ENCODE measurements at places on chromosomes 7 and 10. TPM values are rescaled to one million over a fixed set of nuclear protein-coding genes. Genes with fewer than 3 reads are reported as not detected.

The VIPR2 gene
- total RNA-seq = 0.05 TPM

The CXCL12 gene
- total RNA-seq = 32.4 TPM

The SEMA3C gene
- 0.89 TPM for total RNA-seq

The EFCAB10 gene
- total RNA-seq = not detected

The POLR2J2 gene
- 5.5 TPM for total RNA-seq

The GNB2 gene
- total RNA-seq = 57.9 TPM

The FAM185A gene
- 7.3 TPM for total RNA-seq

The AKR1C8 gene
- total RNA-seq = not detected

GRCh38 chr10:73439055-73439454, 5.7 kb upstream of the MSS51 start:
- H3K27me3 ChIP-seq = no peaks in the 10 kb centered on the region
- peaks cover 17% of the 10 kb centered on the region for H3K36me3 ChIP-seq
- no peak overlapping the region for H3K27ac ChIP-seq
- no peaks in the 10 kb centered on the region for H3K4me1 ChIP-seq

- H3K4me1 ChIP-seq = peaks cover 7% of the 10 kb centered on the region
- H3K27ac ChIP-seq = no peak overlapping the region
- H3K27me3 ChIP-seq = peaks cover 4% of the 10 kb centered on the region
- H3K4me3 ChIP-seq = no peak overlapping the region
- peak; percentile 41 for DNase-seq
Measured at GRCh38 chr10:93816123-93816747, 58.5 kb downstream of the LGI1 start.

- no peak overlapping the region for H3K27ac ChIP-seq
- no peaks in the 10 kb centered on the region for H3K4me1 ChIP-seq
- no peaks in the 10 kb centered on the region for H3K27me3 ChIP-seq
- DNase-seq = no peak
Measured at GRCh38 chr10:18456984-18457383, 194.4 kb downstream of the NSUN6 start.

DNA sequence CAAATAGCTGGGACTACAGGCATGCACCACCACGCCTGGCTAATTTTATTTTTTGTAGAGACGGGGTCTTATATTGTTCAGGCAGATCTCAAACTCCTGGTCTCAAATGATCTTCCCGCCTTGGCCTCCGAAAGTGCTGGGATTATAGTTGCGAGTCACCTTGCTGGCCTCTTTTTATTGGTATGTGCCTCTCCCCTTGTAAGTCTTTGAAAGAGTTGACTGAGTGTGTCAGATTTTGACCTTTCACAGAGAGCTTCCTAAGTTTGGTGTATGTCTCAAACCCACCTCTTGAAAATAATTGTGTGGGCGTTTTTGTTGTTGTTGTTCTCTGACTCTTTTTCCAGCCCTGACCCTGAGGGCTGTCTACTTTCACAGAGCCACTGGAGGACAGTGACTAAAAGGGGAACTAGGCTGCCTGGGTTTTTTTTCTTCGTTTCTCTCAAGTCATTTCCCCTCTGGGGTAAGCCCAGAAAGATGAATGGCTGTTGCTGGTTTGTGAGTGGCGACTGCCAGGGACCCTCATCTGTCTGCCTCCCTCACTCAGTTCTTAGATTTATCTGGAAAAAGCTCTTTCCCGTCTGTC, 262.8 kb downstream of the ZEB1 start:
- H3K27me3 ChIP-seq = no peaks in the 10 kb centered on the region
- H3K4me3 ChIP-seq = no peak overlapping the region
- H3K27ac ChIP-seq = peak overlapping the region; percentile 25
- H3K36me3 ChIP-seq = no peaks in the 10 kb centered on the region
- H3K4me1 ChIP-seq = no peaks in the 10 kb centered on the region

DNA sequence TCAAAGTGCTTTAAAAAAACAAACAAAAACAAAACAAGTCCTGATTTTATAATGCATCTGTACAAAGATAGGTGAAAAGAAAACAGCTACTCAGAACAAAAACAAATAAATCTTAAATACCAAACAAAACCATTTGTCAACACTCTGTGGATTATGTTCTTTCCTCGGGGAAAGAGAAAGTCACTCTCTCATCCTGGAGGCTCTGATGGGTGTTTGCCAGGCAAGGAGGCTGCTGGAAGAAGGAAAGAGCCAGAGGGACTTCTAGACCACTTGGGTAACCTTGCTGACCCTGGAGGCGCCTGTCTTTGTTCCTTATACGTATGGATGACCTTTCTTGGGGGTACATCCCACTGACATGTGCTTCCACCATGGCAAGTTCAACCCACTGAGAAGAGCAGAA, 92.8 kb downstream of the ZRANB1 start:
- H3K36me3 ChIP-seq = no peaks in the 10 kb centered on the region
- peaks cover 8% of the 10 kb centered on the region for H3K4me1 ChIP-seq
- H3K27ac ChIP-seq = no peak overlapping the region
- no peak overlapping the region for H3K4me3 ChIP-seq
- H3K27me3 ChIP-seq = no peaks in the 10 kb centered on the region

DNA sequence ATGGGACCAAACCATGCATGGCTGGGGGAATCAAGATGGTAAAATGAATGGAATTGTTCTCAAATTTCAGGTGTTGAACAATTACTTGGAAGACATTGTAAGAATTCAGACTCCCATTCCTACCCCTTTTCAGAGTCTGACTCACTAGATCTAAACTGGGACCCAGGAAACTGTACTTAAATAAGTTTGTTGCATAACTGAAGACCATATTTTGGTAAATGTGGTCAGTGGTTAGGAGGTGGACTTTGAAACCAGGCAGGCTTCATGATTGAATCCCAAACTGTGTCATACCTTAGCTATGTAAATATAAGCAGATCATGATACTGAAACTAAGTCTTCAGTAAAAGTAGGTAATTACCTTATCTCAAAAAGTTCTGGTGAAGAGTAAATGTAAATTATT, 41.7 kb downstream of the ZWINT start:
- no peak overlapping the region for H3K4me3 ChIP-seq
- no peaks in the 10 kb centered on the region for H3K4me1 ChIP-seq
- no peaks in the 10 kb centered on the region for H3K36me3 ChIP-seq
- no peak overlapping the region for H3K27ac ChIP-seq
- no peaks in the 10 kb centered on the region for H3K27me3 ChIP-seq
- DNase-seq = no peak

DNA sequence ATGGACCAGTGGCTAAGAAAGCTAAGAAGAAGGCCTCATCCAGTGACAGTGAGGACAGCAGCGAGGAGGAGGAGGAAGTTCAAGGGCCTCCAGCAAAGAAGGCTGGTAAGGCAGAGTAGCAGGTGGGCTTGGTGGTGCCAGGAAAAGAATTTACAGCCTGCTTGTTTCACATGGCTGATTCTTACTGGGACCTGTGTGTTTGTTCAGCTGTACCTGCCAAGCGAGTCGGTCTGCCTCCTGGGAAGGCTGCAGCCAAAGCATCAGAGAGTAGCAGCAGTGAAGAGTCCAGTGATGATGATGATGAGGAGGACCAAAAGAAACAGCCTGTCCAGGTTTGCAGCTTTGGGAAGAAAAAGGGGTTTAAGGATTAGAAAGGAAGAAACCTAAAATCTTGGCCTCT, 5.0 kb downstream of the NOLC1 start:
- no peak overlapping the region for H3K27ac ChIP-seq
- H3K27me3 ChIP-seq = no peaks in the 10 kb centered on the region

GRCh38 chr10:25661632-25662031, 272.4 kb upstream of the MYO3A start:
- no peaks in the 10 kb centered on the region for H3K36me3 ChIP-seq
- no peak for DNase-seq
- no peaks in the 10 kb centered on the region for H3K27me3 ChIP-seq
- H3K4me3 ChIP-seq = no peak overlapping the region
- no peaks in the 10 kb centered on the region for H3K4me1 ChIP-seq

GRCh38 chr10:132050191-132050590, 15.6 kb upstream of the JAKMIP3 start:
- no peak overlapping the region for H3K4me3 ChIP-seq
- no peaks in the 10 kb centered on the region for H3K4me1 ChIP-seq
- H3K27ac ChIP-seq = no peak overlapping the region

DNA sequence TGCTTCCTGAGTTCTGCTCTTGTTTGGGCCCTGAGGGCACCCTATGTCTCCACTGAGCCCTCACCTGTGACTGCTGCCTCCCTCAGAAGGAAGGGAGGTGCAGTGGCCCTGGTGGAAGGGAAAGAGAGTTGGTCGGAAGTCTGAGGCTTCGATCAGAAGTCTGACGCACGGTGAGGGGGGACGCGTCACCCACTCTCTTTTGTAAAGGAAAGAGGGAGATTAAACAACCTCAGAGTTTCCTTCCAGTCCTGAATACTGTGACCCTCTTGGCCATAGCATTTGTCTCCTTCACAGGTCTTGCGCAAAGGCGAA, 31.4 kb upstream of the TRIM8 start:
- H3K27ac ChIP-seq = peak overlapping the region; percentile 59
- H3K4me3 ChIP-seq = no peak overlapping the region
- no peak for DNase-seq
- H3K4me1 ChIP-seq = peaks cover 4% of the 10 kb centered on the region

DNA sequence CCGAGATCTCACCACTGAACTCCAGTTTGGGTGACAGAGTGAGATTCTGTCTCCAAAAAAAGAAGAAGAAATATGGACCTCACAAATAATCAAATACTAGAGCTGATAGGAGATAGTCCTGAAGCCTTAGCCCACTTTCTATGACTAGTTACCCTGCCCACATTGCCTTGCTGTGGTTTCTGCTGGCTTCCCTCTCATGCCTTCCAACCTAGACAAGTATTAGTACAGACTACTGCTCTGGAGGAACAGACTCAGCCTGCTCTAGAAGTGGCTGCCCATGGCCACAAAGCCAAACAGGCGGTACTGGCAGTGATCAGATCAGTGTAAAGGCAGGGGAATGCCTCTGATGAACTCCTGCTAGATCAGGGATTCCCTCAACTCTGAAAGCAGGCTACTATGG, 89.7 kb upstream of the PRKAR2B start:
- H3K36me3 ChIP-seq = no peaks in the 10 kb centered on the region
- DNase-seq = no peak
- no peaks in the 10 kb centered on the region for H3K4me1 ChIP-seq
- no peak overlapping the region for H3K4me3 ChIP-seq
- H3K27ac ChIP-seq = no peak overlapping the region

- no peak overlapping the region for H3K4me3 ChIP-seq
- H3K27me3 ChIP-seq = no peaks in the 10 kb centered on the region
- H3K4me1 ChIP-seq = no peaks in the 10 kb centered on the region
- no peaks in the 10 kb centered on the region for H3K36me3 ChIP-seq
Measured at GRCh38 chr10:131205556-131205955, 106.0 kb downstream of the TCERG1L start.

DNA sequence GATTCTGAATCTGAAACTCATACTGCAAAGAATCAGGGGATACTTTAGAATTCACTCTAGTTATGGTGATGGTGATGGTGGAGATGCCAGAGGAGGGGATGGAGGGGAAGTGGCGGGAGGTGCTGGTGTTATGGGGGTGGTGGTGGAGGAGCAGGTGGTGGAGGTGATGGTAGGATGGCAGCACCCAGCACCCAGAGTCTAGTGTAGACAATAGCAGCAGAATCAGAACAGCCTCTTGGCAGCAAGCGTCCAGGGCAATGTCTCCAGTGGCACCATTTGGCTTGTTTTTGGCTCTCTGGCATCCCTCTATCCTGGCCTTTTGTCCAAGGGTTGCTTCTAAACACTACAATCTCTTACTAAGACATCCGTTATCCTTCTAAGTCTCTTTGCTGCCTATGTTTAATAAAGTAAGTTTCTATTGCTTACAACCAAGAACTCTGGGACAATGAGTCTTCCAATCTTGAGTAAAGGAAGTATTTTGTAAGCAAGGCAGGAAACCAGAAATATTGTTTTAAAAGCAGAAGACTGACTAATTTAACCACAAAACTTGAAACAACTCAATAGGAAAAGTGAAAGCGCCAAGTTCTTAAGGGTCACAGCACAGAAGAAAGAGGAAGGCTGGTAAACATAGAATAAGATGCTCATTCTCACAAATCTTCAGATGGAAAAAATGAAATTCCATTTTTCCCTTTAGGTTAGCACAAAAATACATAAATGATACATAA, 42.4 kb upstream of the GDF10 start:
- no peaks in the 10 kb centered on the region for H3K4me1 ChIP-seq
- H3K36me3 ChIP-seq = no peaks in the 10 kb centered on the region
- no peak overlapping the region for H3K27ac ChIP-seq
- no peak overlapping the region for H3K4me3 ChIP-seq
- DNase-seq = no peak
- no peaks in the 10 kb centered on the region for H3K27me3 ChIP-seq

GRCh38 chr10:57222603-57223002, 861.5 kb upstream of the ZWINT start:
- no peak overlapping the region for H3K27ac ChIP-seq
- no peaks in the 10 kb centered on the region for H3K27me3 ChIP-seq
- no peaks in the 10 kb centered on the region for H3K4me1 ChIP-seq
- no peaks in the 10 kb centered on the region for H3K36me3 ChIP-seq
- DNase-seq = no peak

DNA sequence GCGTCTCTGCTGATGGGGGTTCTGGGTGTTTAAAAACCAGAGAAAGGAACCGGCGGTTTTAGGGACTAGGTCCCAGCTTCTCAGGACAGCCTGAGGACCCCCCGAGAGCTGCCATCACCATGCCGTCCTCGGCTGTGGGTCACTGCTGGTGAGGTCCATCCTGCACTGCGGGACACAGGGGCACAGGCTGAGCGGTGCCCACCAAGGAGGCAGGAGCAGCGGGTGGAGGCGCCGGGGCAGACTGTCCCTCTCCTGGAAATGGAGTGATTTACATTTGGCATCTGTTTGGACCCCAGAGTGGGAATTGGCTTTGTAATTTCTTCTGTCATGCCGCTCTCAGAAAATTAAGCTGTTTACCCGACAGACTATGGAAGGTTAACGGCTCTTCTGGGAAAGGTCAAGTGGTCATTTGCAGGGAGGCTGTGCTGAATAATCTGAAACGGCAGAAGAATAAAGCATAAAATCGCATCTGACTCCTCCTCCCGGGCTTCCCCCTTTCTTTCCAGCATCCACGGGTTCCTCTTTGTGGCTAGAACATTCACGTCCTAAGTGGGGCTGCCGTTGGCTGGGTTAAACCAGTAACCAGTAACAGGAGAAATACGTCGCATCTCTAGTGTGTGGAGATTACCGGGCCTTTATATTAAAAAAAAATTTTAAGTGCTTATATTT, 31.7 kb downstream of the LHPP start:
- no peak overlapping the region for H3K27ac ChIP-seq
- H3K27me3 ChIP-seq = no peaks in the 10 kb centered on the region
- H3K4me1 ChIP-seq = no peaks in the 10 kb centered on the region
- peaks cover 11% of the 10 kb centered on the region for H3K36me3 ChIP-seq

GRCh38 chr7:15214976-15215375, 312.4 kb upstream of the DGKB start:
- DNase-seq = no peak
- no peak overlapping the region for H3K4me3 ChIP-seq
- no peak overlapping the region for H3K27ac ChIP-seq
- no peaks in the 10 kb centered on the region for H3K27me3 ChIP-seq

DNA sequence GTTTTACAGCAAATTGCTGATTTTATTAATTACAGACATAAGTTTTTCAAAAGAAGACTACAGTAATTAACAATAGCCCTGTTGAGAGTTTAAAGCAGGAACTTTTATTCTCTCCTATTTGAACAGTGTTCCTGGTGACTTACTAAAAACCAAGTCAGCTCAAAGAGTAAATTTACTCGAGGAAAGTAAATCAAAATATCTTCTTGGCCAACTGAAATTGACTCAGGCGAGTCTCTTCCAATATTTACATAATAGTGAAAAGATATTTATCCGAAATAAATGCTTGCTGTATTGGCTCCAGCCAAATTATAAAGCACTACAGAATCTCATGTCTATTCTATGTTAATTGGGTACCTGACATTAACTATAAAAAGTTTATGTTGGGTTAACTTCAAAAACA, 13.2 kb downstream of the CYTH3 start:
- H3K4me3 ChIP-seq = no peak overlapping the region
- peaks cover 2% of the 10 kb centered on the region for H3K4me1 ChIP-seq
- no peak overlapping the region for H3K27ac ChIP-seq
- no peaks in the 10 kb centered on the region for H3K36me3 ChIP-seq
- no peak for DNase-seq
